Urothelium cell line (cell line): ENCODE measurements at places on chromosomes 13 and 19.

GRCh38 chr13:59744747-59745391 is 418.9 kb downstream of the DIAPH3 start:
- no peak for DNase-seq

- DNase-seq: no peak
These were observed 7.1 kb downstream of the RAB11B start for GRCh38 chr19:8397271-8397670.

GRCh38 chr19:41853768-41854167 is 6.3 kb upstream of the RPS19 start:
- DNase-seq: no peak

DNA sequence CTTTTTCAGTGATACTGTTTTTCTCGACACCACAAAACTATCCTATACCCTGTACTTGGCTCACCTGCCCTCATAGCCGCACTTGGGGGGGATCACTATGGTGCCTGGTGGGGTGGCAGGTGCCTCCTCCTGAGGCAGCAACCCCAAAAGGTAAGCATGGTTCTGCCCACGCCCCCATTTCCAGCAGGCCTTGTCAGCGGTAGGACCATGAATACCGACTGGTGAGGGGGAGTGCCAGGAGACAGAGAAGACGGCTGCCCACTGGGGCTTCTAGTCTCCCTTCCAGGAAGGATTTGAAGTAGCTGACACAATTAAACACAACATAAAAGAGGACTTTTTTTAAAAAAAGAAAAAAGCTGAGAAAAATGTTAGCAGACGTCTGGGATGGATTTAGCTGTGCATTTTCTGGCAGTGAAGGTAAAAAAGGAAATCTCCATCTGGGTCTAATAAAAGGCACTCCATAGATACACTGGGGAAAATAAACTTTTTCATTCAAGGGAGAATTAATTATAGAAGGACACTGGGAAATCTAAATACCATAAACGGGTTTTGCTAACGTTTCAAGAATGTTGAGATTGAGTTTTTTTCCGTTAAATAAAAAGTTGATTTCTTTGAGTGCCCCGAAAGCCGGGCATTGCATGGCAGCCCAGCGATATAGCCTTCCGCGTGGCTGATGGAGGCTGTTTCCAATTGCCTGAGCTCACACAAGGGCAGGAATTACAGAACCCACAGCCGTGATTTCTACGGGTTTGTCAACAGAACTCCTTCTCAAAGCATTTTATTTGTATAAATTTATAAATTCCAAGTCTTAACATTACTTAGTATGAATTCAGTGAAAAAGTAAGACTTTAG is 45.1 kb downstream of the ATP11A start:
- DNase-seq: no peak

DNA sequence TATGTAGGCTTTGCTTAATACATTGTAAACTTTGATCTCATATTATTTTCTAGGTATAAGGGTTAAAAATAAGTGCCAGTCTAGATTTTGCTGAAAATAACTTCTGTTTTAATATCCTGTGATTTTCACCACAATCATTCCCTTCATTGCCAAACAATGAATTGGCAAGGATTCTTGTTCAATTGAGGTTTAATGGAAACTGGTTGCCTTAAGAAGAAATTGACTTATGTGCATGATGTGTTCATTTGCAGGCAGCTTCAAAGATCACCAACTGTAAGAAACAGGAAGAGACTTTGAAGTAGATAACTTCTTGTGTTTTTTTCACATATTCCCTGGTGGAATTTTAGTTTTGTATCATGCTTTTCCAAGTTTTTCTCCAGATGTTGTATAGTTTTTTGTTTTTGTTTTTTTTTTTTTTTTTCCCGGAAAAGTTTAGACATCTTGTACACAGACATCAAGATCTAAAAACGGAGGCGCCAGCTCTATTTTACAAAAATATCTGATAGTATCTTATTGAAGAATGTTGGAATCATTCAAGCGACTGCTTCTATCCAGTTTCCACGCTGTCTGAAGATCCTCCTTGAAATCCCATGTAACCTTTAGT is 108.3 kb downstream of the POSTN start:
- no peak for DNase-seq

GRCh38 chr13:112960706-112961105 is 8.3 kb upstream of the MCF2L start:
- DNase-seq: no peak

GRCh38 chr13:64371045-64371444 is 2859.1 kb downstream of the PCDH9 start:
- peak; percentile 7 for DNase-seq

- no peak for DNase-seq
These were observed 47.5 kb downstream of the OXGR1 start for GRCh38 chr13:96946709-96947311.

DNA sequence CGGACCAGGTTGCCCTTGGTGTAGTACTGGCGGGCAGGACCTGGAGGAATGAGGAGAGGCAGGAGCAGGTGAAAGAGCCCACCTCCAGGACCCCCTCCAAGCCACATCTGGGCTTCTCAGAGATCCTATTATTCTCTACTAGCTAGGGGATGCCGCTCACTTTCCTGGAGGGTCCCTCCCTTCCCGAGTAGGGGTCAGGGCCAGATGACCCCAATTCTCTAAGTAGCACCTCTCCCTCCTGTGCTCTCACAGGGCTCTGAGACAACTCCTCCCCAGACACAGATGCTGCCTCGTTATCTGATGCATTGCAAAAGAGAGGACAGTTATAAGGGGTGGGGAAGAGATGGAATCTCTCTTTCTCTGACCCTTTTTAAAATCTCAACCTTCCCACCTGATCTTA is 22.9 kb downstream of the GP6 start:
- no peak for DNase-seq

DNA sequence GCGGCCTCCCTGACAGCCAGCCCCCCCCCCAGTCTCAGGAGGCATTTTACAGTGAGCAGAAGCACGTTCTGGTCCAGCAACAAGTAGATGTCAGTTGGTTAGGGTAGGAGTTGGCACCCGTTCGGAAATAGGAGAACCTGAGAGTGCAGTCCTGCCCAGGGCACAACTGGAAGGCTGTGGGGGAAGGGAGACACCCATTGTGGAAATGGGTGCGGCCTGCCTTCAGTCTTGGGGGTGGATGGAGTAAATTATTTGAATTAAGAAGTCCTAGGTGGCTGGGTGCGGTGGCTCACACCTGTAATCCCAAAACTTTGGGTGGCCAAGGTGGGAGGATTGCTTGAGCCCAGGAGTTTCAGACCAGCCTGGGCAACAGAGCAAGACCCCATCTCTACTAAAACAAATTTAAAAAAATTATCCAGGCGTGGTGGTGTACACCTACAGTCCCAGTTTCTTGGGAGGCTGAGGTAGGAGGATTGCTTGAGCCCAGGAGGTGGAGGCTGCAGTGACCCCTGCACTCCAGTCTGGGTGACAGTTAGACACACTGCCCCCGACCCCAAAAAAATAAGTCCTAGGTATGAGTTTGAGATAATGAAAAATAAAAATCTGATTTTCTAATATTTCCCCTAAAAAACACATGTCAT is 1.2 kb downstream of the CIRBP start:
- DNase-seq: no peak

- DNase-seq: peak; percentile 7
These were observed 740 bp downstream of the ZNF555 start for GRCh38 chr19:2841855-2842574.

- no peak for DNase-seq
These were observed 20.4 kb upstream of the TNFSF14 start for GRCh38 chr19:6690160-6690885.
